ENCODE measurements at places on chromosomes 1 and 21.

- DNase-seq: no peak
Observed at GRCh38 chr1:161989786-161990185, 33.9 kb downstream of the OLFML2B start.

- no peak for DNase-seq
Observed at GRCh38 chr1:5888606-5889211, 103.5 kb downstream of the NPHP4 start.

DNA sequence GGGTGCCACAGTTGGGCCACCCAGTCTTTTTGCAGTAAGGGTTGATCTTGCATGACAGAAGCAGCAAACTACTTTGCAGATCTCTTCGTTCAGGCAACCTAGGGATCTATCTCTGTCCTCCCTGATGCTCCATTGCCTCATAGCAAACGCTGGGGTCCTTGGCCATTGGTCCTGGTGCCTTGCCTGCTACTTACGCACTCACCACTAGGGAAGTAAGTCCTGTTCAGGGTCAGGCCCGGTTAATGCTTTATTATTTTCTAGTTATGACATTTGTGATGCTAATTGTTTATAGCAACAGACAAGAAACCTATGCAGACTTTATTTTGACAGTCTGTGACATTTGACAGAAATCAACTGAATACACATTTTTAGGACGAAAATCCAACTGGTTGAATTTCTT lies 326.5 kb upstream of the FMN2 start:
- no peak for DNase-seq

DNA sequence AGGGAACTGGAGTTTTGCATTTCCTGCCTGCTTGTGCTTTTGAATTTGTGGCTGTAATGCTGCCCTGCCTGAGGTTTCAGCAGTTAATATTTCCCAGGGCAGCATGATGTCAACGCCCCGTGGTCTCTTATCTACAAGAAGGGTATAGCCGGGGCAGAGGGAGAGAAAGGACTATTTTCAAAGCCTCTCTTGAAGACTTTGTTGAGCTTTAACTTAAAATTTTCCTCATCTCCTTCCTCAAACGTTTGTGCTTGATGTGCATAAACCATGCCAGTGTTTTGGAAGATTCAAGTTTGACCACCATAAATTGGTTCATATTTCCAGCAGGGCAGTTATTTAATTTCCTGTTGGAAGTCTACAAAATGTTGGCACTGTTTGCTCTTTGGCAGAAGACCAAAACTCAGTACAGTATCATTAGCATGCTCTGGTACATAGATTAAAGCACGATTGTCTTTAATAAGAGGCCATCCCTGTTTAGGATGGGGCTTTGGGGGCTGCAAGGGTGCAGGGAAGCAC lies 43.4 kb downstream of the ROR1 start:
- DNase-seq: no peak

DNA sequence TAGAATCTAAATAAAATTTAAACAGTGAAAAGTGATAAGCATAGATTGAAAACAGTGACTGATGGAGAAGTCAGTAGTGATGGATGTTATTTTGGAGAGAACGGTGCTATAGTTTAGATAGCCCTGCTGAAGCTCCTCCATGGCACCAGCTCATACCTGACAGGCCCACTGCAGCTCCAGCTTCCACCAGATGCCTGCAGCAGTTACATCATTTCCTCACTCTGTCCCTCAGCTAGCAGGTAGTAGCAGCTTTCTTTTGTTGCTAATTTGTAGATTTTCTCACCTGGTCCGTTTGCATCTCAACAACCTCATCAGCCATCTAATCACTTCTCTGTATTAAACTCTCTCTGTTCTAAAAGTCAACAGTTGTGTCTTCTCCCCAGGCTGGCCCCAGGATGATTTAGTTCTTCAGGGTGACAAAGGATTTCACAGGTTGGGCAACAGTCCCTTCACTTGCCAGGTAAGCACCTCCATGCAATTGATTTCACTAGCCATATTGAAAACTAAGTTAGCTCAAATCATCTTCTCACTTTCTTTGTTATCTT lies 128.3 kb downstream of the LMX1A start:
- no peak for DNase-seq

GRCh38 chr1:170732252-170732588 lies 68.3 kb downstream of the PRRX1 start:
- DNase-seq: no peak

DNA sequence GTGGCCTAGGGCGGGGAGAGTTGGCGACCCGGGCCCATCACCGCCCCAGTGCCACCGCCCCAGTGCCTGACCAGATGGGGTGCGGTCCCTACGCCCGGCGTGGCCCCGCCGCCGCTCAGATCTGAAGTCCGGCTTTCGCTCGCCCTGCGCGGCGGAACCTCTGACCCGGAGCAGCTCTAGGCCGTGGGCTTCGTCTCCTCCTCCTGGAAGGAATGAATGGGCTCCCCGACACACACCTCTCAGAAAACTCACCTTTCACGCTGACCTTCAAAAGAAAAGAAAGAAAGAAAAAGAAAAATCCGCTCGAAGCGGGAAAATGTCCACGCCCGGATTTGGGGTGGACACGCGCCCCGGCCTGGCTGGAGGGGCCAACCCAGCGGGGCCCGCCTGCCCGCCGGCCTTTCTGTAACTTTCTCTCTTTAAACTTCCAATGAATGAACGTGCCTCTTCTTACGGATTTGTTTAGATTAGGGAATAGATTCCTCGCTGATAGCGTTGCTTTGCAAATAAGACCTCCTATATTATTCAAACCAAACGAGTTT lies 5.4 kb upstream of the SIM2 start:
- no peak for DNase-seq

GRCh38 chr21:42474043-42474831 lies 21.8 kb downstream of the RSPH1 start:
- DNase-seq: no peak

DNA sequence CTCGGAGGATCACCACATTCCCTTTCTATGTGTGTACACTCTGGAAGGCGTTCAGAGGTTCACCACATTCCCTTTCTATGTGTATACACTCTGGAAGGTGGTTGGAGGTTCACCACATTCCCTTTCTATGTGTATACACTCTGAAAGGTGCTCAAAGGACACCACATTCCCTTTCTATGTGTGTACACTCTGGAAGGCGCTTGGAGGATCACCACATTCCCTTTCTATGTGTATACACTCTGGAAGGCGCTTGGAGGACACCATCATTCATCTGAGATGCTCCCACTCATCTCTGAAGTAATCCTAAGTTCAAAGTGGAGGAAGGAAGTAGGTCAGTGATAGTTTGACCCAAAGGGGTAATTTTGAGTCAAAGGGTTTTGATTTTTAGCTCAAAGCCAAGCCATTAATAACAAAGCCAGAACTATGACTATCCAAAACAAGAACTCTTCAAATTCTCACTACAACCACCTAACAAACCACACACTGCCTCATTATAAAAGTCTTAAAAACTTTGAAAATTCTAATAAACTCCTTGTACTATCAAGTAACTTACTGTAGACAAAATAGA lies 32.9 kb downstream of the NRIP1 start:
- DNase-seq: no peak

DNA sequence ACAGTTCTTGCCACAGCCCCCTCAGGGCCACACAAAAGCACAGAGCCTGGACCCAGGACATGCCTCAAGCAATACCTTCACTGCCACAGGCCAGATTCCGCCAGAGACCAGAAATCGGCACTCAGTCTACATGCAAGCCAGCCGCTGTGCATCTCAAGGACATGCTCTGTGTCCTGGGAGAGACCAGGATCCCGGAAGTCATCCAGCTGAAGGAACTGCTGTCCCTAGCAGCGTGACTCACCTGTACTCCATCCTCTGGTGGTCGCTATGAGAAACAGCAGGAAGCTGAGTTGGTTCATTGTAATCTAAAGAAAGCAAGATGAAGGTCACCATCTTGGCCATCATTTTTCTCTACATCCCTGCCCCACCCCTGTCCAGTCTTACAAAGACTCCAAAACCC lies 401 bp downstream of the ITLN1 start:
- DNase-seq: no peak

DNA sequence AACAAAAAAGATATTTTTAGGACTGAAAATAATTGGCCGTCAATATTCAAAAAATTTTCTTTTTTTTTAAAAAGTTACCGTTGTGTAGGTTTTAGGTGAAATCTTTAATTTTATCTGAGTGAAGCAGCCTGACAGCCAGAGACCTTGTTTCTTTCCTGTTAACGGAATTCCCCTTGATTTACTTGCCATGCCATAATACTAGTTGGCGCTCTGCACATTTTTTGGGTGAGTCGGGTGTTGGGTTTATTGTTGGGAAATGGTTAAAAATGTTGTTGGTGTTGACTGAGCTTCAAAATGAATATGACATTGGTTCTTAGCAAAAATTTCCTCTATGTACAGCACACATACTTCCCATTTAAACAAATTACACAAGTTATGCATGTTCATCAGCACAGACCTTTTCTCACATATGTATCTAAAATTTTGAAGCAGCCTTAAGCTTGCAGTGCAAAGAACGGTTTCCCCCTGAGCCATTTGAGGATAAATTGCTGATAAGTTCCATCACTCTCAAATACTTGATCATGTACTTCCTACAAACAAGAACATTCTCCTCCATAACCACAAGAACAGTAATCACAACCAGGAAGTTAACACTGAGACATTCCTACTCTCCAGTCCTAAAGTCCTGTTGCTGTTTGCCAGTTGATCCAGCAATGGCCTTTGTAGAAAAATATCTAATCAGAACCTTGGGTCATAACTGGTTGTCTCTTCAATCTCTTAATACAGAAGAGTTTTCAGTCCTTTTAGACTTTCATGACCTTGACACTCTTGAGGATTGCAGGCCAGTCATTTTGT lies 34.2 kb downstream of the CAMTA1 start:
- no peak for DNase-seq

GRCh38 chr1:32195972-32196823 lies 4.2 kb upstream of the CCDC28B start:
- DNase-seq: no peak

- DNase-seq: no peak
Observed at GRCh38 chr1:219236933-219237610, 63.4 kb downstream of the LYPLAL1 start.

DNA sequence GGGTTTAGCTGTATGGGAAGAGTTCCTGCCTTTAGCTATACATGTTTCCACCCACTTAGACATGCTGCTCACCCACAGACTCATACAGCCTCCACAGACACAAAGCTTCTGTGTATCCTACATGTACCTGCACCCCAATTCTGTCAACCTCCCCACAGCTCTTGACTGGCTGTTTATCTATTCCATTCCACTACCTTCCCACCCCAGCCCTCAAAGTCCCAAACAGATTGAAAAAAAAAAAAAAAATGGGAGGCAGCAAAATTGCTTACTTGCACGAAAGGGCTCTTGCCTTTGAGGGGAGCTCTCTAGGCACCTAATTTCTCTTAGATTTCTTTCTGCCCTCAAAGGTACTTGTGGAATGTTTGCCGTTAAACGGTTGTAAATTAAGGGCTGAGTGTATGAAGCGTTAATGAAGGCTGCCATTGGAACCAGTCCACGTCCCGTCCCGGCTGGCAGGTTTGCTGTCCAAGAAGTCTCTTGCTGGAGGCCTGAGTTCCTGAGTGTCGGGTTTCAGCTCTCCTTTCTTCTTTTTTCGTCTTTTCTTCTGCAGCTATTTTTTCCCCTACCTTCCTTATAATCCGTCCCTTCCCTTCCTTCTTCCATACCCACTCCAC lies 43.6 kb downstream of the PBX1 start:
- DNase-seq: no peak

DNA sequence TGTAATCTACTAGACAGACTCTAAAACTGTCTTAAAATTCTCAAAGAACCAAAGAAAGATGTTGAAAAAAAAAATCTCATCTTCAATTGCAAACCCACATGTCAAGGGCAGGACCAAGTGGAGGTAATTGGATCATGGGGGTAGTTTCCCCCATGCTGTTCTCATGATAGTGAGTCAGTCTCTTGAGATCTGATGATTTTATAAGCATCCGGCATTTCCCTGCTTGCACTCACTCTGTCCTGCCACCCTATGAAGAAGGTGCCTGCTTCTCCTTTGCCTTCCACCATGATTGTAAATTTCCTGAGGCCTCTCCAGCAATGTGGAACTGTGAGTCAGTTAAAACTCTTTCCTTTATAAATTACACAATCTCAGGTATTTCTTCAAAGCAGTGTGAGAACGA lies 257.0 kb downstream of the HHIPL2 start:
- no peak for DNase-seq

- DNase-seq: no peak
Observed at GRCh38 chr21:45043541-45044020, 30.8 kb upstream of the ADARB1 start.

DNA sequence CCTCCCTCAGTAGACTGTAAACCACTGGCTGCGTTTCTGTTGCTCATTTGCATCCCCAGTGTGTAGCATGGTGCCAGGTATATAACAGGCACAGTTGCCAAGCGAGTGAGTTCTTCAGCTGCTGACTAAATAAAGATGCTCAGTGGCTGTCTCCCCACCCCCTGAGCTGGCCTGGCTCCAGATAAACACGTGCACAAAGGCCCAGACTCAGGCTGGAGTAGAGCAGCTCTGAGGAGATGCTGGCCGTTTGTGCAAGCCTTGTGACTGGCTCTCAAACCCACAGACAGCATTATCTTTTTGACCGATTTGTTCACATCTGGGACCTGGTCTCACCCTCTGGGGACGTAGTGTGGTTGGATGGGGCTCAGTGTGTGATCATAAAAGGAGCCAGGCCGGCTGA lies 7.1 kb downstream of the CHRNB2 start:
- no peak for DNase-seq

- DNase-seq: no peak
Observed at GRCh38 chr1:227603327-227603726, 40.0 kb downstream of the ZNF678 start.

DNA sequence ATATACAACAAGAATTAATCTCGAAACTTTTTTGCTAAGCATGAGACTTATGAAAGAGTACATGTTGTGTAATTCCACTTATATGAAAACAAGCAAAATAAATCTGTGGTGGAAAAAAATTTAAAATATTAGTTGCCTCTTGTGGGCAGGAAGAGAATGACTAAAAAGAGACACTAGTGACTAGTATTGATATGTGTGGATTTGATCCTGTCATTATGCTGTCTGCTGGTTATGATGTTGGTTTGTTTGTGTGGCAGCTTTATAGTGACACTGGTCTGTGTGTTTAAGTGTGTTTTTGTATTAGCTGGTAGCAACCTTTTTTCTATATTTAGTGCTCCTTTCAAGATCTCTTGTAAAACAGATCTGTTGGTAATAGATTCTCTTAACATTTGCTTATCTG lies 267.8 kb upstream of the NRIP1 start:
- DNase-seq: no peak

DNA sequence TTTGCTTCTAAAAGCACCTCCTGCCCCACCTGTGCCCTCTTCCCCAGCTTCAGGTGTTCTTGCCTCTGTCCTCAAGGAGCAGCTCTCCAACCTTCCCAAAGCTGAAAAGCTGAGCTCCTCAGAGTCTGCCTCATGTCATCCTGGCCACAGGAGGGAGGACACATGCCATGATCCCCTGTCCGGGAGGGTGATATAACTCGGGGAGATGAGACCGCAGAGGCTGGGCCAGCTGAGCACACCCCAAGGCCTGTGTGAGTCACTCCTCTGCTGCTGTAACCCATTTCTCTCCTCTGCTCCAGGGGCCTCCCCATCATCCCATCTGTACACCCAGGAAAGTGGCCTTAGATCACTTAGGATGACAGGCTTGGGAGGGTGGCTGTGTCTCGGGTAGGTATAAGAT lies 49.8 kb downstream of the EPHB2 start:
- no peak for DNase-seq

- DNase-seq: no peak
Observed at GRCh38 chr1:187891993-187892682, 1063.4 kb downstream of the PLA2G4A start.

- no peak for DNase-seq
Observed at GRCh38 chr1:1554550-1554925, 14.1 kb upstream of the TMEM240 start.

GRCh38 chr1:76870037-76870436 lies 2.8 kb downstream of the ST6GALNAC5 start:
- no peak for DNase-seq

GRCh38 chr1:99467645-99468044 lies 178.3 kb upstream of the PALMD start:
- DNase-seq: no peak
